Activated CD4-positive, alpha-beta memory T cell treated with anti-CD3 and anti-CD28 coated beads, Interleukin-2, amount 10 ng/mL, durations not matched to agents 7 days and 5 days (primary cell): ENCODE measurements at places on chromosomes 1 and 21.

GRCh38 chr1:67264899-67265298 lies 42.8 kb upstream of the IL12RB2 start:
- H3K27me3 ChIP-seq = no peaks in the 10 kb centered on the region
- H3K27ac ChIP-seq = peak overlapping the region; percentile 72
- no peak for DNase-seq
- peaks cover 30% of the 10 kb centered on the region for H3K4me1 ChIP-seq

- H3K36me3 ChIP-seq = no peaks in the 10 kb centered on the region
- H3K4me3 ChIP-seq = no peak overlapping the region
- no peak overlapping the region for H3K27ac ChIP-seq
- DNase-seq = no peak
- H3K27me3 ChIP-seq = no peaks in the 10 kb centered on the region
Measured at GRCh38 chr21:40067751-40068150, 200.5 kb downstream of the PCP4 start.

GRCh38 chr1:155062702-155063411 lies 683 bp upstream of the EFNA4 start:
- peaks cover 11% of the 10 kb centered on the region for H3K36me3 ChIP-seq
- H3K27ac ChIP-seq = peak overlapping the region; percentile 8
- peaks cover 35% of the 10 kb centered on the region for H3K4me1 ChIP-seq
- H3K4me3 ChIP-seq = peak overlapping the region; percentile 69

- no peak for DNase-seq
- peaks cover 3% of the 10 kb centered on the region for H3K36me3 ChIP-seq
- no peak overlapping the region for H3K27ac ChIP-seq
- no peak overlapping the region for H3K4me3 ChIP-seq
Measured at GRCh38 chr1:94922761-94923331, 4.1 kb downstream of the CNN3 start.

DNA sequence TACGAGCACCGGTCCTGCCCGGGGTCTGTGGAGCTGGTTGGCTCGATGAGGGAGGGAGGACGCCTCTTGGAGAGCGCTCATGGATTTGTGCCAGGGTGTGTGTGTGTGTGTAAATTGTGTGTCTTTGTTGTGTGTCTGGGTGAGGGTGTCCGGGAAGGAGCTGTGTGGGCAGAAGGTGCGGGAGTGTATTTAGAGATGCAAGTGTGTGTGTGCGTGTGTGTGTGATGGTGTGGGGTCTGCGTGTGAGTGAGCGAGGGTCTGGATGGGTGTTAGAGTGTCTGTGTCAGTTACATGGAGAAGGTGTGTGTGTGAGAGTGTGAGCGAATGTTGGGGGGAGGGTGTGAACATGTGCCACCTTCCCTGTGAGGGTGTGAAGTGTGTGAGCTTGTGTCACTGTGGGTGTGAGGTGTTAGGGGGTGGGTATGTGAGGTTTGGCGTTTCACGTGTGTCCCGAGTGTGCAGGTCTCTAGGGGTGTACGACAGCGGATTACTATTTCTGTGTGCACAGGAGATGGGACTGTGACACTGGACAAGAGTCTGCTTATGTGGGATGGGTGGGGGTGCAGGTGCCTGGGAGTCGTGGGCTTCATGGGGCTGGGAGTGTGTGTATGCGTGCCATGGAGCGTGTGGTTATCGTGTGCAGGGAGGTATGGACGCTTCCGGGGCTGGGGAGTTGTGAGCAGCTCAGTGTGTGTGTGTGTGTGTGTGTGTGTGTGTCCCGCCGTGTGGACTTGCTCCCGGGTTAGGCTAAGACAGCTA lies 880 bp downstream of the IGSF21 start:
- H3K4me1 ChIP-seq = peaks cover 4% of the 10 kb centered on the region
- no peak for DNase-seq
- no peak overlapping the region for H3K27ac ChIP-seq
- H3K36me3 ChIP-seq = no peaks in the 10 kb centered on the region
- H3K27me3 ChIP-seq = peaks cover 54% of the 10 kb centered on the region

DNA sequence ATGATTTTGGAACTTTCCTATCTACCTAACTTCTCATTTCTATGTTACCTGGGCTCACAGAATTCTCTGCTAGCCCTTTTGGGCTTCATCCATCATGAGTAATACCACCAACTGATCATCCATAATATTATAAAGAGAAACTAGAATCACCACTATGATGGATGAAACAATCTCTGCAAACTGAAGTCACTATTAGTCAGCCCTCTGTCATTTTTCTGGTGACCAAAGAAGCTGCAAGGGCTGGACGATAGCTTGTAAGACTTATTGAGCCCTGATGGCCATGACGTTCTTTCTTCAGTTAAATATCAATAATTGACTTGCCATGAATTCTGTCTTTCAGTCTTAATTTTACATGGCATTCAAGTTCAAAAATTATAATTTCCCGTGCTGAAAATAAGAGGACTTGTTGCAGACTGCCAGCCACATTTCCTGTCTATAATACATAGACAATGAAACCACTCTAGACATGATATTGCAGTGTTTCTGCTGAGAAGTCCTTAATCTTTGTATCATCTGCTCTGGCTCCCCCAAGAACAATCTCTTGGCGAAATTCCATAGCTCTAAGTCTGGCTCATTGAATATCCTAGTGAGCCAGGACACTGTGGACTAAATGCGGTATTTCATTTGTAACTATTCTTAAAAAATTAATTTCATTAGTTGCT lies 655.0 kb upstream of the CAMK1G start:
- no peak for DNase-seq
- H3K4me3 ChIP-seq = no peak overlapping the region

- no peaks in the 10 kb centered on the region for H3K27me3 ChIP-seq
- no peak for DNase-seq
- H3K27ac ChIP-seq = no peak overlapping the region
Measured at GRCh38 chr1:150536836-150537731, 12.1 kb upstream of the ADAMTSL4 start.

- H3K4me1 ChIP-seq = peaks cover 51% of the 10 kb centered on the region
- H3K27ac ChIP-seq = no peak overlapping the region
- DNase-seq = no peak
- H3K4me3 ChIP-seq = no peak overlapping the region
Measured at GRCh38 chr1:42312576-42313212, 22.3 kb downstream of the FOXJ3 start.

DNA sequence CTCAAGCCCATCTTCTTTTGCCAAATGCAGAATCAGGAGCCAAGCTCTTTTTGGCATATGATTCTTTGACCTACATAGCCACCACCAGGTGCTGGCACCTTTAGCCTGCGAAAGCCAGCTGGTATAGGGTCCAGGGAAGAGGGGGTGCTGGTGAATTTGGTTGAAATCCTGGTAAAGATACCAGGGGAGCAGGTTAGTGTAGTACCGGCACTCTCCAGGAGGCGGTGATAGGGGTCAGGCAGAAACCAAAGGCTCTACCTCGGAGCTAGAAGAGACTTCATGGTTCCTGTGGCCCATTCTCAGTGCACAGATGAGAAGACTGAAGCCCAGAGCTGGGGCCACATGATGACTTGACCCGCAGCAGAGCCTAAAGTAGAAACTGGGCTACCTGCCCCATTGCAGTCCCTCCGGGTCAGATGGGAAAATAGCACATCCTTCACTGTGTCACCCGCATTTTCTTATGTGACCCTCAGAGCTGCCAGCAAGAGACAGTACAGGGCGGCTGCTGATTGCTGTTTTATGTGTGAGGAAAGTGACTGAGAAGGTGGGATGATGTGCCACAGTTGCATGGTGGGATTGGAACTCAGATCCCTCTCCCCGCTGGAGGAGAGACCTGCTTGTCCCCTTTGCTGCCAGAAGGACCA lies 36.0 kb upstream of the IL19 start:
- peaks cover 71% of the 10 kb centered on the region for H3K4me1 ChIP-seq
- H3K36me3 ChIP-seq = peaks cover 62% of the 10 kb centered on the region
- H3K27me3 ChIP-seq = no peaks in the 10 kb centered on the region

DNA sequence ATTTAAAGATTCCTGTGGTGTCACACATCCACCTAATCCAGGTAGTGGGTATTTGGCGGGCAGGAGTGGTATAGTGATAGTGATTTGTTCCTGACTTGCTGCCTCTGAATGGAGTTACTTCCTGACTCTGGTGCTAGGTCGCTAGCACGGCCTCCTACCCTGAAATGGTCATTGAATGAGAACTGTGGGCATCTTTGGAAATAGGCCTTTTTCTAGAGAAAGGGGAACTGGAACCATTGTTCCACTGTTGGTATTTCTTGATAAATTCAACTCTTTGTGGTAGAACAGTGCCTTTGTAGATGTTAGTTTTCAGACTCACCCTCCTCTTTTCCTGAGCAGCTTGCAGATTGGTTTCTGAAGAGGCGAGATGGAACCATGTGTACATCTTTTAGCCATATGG lies 1.5 kb downstream of the QSOX1 start:
- H3K27me3 ChIP-seq = no peaks in the 10 kb centered on the region
- peaks cover 6% of the 10 kb centered on the region for H3K36me3 ChIP-seq
- H3K27ac ChIP-seq = no peak overlapping the region
- no peak overlapping the region for H3K4me3 ChIP-seq

- no peak overlapping the region for H3K4me3 ChIP-seq
- peaks cover 73% of the 10 kb centered on the region for H3K4me1 ChIP-seq
- no peaks in the 10 kb centered on the region for H3K27me3 ChIP-seq
- DNase-seq = no peak
- peaks cover 43% of the 10 kb centered on the region for H3K36me3 ChIP-seq
Measured at GRCh38 chr1:19441048-19441780, 44.1 kb downstream of the CAPZB start.

GRCh38 chr1:31135973-31136600 lies 70.6 kb upstream of the PUM1 start:
- H3K4me1 ChIP-seq = no peaks in the 10 kb centered on the region
- H3K4me3 ChIP-seq = no peak overlapping the region
- peaks cover 2% of the 10 kb centered on the region for H3K27me3 ChIP-seq
- no peak for DNase-seq

DNA sequence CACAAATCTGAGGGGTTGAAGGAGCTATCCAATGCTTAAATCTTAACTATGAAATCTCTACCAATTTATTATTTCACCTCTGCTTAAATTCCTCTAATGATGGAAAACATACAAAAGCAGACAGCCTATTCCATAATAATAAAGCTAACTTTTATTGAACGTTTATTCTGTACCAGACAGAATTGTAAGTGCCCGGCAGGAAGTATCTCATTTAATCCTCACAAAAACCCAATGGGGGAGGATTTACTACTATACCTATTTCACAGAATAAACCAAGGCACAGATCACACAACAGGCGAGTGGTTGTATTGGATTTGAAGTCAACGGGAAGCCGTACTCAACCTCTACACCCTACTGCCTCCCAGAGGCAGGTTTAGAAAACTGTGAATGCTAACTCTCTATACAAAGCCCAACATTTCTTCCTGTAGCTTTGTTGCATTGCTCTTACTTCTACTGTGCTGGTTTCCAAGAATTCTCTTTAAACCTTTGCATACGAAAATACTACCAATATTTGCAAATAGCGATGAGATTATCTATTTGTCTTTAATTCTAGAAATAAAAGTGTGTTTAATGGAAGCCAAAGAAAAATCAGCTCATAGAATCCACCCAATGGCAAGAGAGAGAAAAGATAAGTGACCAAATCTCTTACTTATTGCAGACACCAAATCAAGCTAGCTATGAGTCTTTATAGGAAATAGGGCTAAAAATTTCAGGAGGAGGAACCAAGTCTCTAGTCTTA lies 33.5 kb upstream of the C1orf53 start:
- H3K27ac ChIP-seq = no peak overlapping the region
- H3K27me3 ChIP-seq = no peaks in the 10 kb centered on the region
- peak; percentile 45 for DNase-seq
- H3K36me3 ChIP-seq = no peaks in the 10 kb centered on the region
- H3K4me3 ChIP-seq = no peak overlapping the region

- no peaks in the 10 kb centered on the region for H3K36me3 ChIP-seq
- no peaks in the 10 kb centered on the region for H3K27me3 ChIP-seq
- H3K4me1 ChIP-seq = no peaks in the 10 kb centered on the region
- no peak overlapping the region for H3K27ac ChIP-seq
- H3K4me3 ChIP-seq = no peak overlapping the region
Measured at GRCh38 chr1:52203935-52204625, 62.2 kb downstream of the ZFYVE9 start.
